SHP77 (cell line): ENCODE measurements at places on chromosomes 4 and X.

DNA sequence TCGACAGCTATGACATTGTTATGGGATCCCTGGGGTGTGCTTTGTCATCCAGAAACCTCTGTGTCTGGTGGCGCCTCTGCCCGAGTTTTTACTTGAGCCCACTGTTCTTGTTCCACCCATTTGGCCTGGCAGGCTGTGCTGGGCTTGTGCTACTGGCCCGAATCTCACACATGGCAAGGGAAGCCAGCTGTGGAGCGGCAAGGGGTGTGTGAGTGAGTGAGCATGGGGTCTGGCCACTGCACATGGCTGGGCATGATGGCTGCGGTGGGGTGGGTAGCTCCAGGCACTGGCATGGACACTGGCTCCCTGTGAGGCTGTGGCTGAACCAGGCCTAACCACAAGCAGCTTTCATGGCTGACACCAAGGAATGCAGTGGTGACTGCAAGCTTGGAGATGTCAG lies 89.2 kb downstream of the DACH2 start:
- no peak for DNase-seq

DNA sequence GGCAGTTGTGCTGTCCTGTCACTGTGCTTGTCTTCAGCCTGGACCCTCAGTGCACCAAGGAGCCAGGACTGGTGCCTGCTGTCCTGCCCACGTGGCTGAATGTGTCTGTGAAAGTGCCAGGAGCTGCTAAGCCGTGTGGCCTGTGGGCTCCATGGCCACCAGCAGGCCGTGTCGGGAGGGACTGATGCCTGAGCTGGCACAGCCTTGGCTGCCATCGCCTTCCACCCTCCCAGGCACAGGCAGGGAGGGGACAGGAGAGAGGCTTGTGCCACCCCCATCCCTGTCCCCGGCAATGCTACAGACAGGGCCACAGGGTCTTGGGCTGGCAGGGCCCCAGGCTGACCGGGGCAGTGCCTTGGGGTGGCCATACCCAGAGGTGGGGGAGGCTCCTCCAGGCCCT lies 24.8 kb downstream of the DOK7 start:
- DNase-seq = no peak

DNA sequence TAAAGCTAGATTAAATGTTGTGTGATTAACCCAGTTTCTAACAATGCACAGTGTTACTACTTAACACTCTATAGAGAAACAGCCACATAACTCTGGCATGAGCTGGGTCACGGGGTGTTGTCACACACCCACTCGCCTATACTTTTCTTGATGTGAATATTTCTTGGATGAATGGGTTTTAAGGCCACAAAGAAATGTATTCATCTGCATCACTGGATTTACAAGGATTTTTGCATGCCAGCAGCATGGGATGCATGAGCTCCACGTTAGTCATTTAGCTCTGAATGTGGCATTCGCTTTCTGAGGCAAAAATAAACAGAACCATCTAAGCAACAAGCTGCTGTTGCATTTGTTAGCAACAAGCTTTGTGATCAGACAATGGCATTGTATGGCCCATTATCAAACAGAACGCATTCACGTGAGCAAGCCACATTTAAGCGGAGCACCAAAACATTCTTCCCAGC lies 89.7 kb downstream of the LRP2BP start:
- no peak for DNase-seq

GRCh38 chrX:23944234-23944633 lies 36.4 kb downstream of the CXorf58 start:
- DNase-seq = no peak

DNA sequence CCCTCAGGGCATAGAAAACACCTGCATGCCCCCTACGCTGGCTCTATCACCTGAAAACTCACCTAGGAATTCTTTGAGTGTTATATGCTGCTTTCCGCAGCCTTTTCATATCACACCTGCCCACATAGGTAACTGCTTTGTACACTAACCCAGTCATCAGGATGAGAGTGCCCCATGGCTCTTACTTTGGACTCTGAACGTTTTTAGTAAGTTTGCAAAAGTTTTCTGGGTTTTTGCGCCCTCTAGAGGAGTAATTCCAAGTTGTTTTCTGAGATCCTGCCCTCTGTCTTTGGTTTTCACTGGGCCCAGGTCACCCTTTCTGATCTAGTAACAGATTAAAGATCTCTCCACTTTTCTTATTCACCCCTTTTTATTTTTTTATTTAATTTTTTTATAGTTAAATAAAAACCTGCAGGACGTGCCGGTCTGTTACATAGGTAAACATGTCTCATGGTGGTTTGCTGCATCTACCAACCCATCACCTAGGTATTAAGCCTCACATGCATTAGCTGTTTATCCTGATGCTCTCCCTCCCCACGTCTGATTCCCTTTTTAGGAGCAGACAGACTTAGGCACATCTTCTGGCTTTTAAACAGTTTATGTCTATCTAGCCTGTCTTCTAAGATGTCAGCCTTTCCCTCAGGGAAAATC lies 139.2 kb downstream of the NWD2 start:
- peak; percentile 32 for DNase-seq

- no peak for DNase-seq
These were observed 24.6 kb downstream of the ADGRG4 start for GRCh38 chrX:136325377-136325776.

DNA sequence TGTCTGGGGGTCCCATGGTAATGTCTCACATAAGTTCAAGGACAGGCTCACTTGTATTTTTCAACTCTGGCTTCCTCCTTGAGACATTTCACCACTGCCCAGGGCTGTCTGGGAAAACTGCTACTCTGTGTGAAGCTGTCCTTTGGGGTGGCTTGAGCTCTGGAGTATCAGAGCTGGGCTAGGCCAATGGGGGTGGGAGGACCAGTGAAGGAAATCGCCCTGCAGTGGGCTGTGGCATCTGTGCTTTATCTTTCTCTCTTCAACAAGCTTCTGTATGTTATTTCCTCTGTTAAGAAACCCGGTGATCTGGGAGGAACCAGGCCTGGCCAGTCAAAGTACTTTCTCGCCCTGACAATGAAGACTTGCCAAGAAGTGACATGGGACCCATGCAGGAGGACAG lies 87.4 kb downstream of the SMIM20 start:
- no peak for DNase-seq

GRCh38 chr4:152451496-152451895 lies 84.4 kb downstream of the FBXW7 start:
- DNase-seq = no peak
